ENCODE measurements at places on chromosomes 3 and 15.

DNA sequence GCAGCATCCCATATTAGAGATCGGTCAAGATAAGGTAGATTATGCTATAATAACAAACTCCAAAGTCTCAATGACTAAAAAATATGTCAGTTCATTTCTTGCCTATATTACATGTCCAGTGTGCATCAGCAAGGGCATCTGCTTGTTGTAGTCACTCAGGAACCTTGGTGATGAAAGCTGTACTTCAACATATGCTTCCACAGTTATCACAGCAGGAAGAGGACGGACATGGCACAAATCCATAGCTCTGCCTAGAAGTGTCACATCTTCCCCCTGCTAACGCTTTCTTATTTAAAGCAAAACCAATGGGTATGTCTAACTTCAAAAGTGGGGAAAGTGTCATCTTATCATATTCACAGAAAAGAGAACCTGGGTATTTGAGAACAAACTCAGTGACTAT is 20.0 kb upstream of the PIAS1 start:
- DNase-seq = no peak

DNA sequence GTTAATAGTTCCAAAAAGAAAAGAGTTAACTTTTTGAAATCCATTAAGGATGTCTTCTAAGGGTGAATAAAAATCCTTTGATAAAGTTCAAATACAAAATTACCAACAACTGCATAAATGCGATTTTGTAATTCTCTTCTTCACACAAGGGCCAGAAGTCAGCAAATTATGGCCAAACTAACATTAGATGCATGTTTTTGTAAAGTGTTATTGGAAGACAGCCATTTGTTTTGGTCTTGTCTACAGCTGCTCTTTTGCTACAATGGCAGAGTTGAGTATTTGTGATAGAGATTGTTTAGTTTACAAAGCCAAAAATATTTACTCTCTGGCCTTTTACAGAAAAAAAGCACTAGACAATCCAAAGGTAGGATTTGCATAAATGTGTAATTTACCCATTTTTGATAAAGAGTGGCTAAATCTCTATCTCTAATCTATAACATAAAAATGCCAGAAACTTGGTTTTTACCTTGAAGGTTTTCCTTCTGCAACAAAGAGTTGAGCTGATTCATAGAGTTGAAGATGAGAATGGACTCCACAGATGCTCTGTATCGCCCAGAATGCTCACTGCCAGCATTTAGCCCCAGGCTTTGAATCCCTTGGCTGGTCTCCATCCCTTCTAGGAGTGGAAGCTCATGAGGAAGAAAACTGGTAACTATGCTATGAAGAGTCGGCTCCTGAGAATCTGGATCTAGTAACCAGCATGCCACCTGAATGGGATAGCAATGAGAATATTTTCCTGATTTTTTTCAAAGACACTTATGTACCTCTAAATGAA is 64.5 kb downstream of the POLQ start:
- DNase-seq = no peak

- no peak for DNase-seq
These were observed 135.5 kb upstream of the COL8A1 start for GRCh38 chr3:99502871-99503270.

DNA sequence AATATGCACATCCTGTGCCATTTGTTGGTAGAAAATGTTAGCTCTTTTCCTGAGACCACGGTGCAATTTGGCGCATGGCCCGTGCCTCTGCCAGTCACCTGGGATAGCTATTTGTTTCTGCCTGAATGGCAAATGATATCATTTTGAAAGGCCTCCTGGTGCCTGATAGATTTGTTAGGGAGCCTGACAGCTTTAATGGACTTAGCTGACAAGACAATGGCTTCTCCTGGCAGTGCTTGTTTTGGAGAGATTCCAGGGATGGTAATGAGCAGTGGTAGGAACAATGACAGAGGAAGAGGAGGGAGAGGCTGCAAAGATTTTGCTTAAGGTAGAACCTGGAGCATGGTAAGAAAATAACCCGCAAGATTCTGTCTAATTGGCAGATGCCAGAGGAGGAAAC is 268.5 kb downstream of the CLSTN2 start:
- DNase-seq = no peak

DNA sequence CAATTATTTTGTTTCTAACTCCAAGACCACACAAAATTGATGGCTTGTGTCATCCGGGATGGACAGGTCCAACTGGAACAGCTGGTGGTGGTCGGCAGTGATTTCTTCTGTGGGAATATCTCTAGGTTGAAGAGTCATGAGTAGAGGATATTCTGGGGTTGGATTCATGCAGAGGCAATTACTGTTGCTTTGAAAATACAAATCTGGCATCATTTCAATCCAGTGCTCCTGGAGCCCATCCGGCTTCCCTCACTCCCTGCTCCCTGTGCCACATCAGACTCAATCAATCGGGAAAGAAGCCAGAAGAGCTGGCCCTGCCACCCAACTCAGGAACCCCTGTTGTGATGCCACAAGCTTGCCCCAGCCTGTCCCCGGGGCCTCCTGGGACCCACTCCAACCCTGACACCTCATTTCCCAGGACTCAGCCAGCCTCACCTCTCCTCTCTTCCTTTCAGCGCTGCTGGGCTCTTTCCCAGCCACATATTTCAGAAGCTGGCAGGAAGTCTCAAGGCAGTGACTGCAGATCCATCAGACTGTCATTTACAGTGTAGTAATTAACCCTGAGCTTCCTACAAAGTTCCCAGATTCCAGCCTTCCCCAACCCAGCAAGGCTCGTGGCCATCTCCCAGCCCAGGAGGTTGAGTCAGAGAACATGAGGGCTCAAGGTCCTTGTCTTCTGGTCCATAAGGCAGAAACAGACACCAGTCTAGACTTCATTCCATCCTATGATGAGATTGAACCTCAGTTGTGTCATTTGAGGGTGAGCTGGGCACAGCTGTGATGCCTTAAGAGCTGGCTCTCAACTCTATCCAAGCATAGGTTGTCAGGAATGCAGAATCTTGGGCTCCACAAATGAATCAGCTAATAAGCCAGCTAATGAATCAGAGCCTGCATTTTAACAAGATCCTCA is 114.0 kb downstream of the FAM174B start:
- no peak for DNase-seq

GRCh38 chr3:37941608-37942508 is 48.7 kb upstream of the VILL start:
- no peak for DNase-seq
